Stimulated activated CD8-positive, alpha-beta memory T cell treated with anti-CD3 and anti-CD28 coated beads, Interleukin-4, amount 100 ng/mL, for 24 hours (primary cell): ENCODE measurements at places on chromosomes 3 and 15.

DNA sequence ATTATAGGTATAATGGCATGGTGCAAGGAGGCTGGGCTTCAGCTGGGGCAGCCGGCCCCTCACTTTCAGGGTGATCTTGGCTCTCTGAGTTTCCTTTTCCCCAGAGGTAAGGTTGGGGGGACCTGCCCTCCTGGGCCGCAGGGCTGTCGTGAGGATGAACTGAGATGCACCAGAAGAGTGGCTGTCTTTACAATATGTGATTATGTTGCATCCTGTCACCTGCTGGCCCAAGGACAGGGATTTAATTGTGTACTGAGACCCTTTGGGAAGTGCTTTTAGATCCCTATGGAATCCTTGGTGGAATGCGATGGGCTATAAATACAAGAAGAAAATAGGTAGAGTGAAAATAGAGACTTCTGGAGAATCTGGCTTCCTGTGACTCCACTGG, 22.1 kb downstream of the ANAPC13 start:
- no peak for DNase-seq

- no peak for DNase-seq
Measured at GRCh38 chr15:68412218-68412617, 19.7 kb downstream of the ITGA11 start.

DNA sequence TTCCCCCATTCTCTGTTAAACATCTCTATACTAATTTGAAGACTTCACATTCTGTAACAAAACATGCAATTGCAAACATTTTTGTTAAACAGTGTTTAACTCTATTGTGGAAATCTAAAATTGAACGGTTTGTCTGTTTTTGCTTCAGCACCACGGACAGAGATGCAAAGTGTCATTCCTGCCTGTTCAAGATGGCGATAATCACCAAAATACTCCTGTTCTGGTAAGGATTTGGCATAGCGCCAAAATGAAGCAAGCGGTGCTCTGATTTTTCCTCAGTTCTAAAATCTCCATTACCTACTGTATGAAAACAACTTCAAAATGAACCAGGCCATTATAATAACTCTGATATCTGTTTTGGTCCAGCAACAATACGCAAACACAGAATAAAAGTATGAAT, 129.7 kb upstream of the TUSC7 start:
- DNase-seq: no peak

DNA sequence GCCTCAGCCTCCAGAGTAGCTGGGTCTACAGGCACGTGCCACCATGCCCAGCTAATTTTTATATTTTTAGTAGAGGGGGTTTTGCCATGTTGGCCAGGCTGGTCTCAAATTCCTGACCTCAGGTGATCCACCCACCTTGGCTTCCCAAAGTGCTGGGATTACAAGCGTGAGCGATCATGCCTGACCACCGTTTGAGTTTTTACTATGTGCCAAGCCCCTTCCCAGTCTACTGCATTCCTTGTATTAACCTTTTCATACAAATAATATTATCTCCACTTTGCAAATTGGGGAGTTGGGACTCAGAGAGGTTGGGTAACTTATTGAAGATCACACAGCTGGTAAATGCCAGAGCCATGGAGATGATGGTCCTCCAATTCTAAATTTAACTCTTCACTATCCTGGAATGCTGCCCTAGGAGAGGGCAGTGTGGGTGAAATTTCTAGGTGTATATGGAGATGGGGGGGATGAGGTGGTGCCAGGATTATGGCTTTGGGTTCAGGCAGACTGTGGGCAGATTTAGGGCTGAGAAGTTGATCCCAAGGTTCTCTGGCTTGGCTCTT, 1.0 kb upstream of the PXK start:
- DNase-seq: no peak

DNA sequence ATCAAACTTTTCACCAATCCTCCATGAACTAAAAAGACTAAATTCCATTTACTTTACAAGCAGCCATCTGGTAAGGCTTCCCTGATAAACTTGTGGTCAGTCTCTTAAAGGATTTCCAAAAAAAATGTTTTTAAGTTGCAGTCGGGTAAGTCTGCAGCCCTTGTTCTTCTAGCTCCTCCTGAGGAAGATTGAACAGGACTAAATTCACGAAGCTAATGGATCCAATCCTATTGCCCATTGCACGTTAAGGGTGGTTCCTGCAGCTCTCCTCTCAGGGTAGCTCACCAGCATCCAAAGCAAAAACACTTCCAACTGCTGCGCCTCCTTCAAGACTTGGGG, 2.8 kb downstream of the HES1 start:
- DNase-seq: no peak

- no peak for DNase-seq
Measured at GRCh38 chr3:77412584-77412983, 372.7 kb downstream of the ROBO2 start.

DNA sequence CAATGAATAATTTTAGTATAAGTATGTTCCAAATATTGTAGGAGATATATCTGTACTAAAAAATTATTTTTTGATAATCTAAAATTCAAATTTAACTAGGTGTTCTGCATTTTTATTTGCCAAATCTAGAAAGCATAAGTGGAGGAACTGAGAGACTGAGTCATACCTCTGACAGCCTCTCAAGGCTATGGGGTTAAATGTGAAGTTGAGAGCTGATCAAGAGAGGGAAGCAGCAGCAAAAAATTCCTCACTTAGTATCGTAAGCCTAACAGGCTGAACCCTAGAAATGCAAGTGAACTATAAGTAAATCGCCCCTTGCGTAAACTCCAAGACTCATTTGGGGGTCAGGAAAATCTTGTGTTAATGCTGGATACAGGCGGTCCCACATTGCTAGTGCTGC, 12.8 kb upstream of the TOPAZ1 start:
- no peak for DNase-seq

- no peak for DNase-seq
Measured at GRCh38 chr3:31776016-31776415, 205.0 kb downstream of the OSBPL10 start.

GRCh38 chr15:95259965-95260364, 1028.6 kb downstream of the MCTP2 start:
- DNase-seq: no peak

GRCh38 chr3:150607267-150608065, 4.3 kb downstream of the SELENOT start:
- no peak for DNase-seq

GRCh38 chr3:94862703-94863102, 799.8 kb downstream of the NSUN3 start:
- no peak for DNase-seq

DNA sequence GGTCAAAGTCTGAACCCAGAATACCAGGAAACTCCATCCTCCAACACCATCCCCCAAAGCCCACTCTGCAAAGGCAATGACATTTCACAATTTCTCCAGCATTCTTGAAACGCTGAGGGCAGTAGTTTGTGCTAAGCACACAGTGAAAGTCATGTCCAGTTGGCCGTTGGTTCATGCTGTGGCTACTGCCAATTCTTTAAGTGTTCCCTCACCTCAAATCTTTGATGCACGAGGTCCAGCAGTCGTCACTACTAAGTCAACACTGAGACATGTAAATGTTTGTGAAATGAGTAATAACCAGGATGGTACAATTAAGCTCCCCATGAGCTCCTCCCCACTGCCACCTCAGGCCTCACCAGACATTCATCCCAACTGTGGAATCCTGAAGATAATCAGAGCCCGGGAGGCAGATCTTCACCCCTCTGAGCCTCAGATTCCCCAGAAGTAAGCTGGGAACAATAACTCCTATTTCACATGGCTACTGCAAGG, 7.0 kb downstream of the SUCLG2 start:
- no peak for DNase-seq

GRCh38 chr15:89356634-89357298, 22.1 kb upstream of the POLG start:
- DNase-seq: no peak

DNA sequence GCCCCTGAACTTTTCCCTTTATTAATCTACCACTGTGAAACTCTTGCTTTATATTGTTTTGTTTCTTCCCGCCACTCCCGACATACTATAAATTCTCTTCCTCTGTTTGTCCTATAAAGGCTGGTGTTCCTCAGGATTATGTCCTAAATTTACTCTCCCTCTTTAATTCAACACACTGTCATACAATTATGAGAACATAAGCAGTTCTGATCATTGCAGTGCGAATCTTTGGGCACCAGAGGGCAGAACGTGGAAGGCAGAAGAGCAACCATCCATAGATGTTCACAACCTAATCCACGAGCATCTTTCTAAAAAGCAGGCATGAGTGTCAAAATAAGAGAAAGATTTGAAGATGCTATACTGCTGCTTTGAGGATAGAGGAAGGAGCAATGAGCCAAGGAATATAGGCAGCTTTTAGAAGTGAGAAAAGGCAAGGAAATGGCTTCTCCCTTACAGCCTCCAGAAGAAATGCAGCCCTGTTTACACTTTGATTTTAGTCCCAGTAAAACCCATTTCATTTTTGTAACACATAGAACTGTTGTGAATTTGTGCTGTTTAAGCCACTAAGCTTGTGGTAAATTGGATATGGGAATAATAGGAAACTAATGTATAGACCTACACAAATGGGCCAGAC, 179.4 kb downstream of the GBE1 start:
- no peak for DNase-seq

DNA sequence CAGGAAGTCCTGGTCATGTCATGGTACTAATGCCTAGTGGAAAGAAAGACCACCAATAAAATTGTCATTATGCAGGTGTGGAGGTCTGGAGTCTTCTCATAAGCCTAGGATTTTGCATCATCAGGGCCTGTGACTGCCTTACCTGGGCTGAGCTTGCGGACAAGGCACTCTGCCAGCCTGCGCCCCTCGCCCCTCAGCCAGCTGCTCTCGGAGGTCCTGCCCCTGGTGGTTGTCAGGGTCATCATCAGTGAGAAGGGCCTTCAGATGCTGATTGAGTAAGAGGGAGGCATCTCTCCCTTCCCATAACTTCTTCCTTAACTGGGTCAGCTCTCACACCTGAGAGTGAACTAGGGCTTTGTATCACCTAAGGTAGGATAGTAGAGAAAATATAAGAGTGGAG, 132.8 kb downstream of the DCLK3 start:
- DNase-seq: no peak

- DNase-seq: no peak
Measured at GRCh38 chr3:33032938-33033337, 64.0 kb downstream of the GLB1 start.

DNA sequence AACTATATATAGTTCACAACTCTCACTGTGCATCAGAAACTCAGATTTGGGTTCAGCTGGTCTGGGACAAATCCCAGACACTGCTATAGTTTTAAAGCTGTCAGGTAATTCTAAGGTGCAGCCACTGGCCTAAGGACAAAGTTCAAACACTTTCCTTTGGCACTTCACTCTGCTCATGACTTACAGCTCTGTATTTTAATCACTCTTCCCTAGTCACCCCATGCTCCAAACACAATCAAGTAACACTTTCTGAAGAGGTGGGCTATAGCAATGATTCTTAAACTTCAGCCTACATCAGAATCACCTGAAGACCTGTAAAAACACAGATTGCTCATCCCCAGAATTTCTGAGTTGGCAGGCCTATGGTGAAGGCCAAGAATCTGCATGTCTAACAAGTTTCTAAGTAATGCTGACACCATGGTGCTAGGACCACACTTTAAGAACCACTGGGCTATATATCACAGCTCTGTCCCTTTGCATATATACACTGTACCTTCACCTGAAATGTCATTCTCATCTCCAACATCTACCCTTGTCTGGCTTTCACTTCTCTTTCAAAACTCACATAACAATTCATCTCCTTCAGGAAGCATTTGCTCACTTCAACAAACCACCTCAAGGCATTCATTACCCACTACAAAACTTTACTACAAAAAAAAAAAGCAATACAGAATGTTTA, 21.4 kb downstream of the STAG1 start:
- DNase-seq: no peak

- DNase-seq: no peak
Measured at GRCh38 chr3:12227833-12228232, 61.0 kb upstream of the PPARG start.

DNA sequence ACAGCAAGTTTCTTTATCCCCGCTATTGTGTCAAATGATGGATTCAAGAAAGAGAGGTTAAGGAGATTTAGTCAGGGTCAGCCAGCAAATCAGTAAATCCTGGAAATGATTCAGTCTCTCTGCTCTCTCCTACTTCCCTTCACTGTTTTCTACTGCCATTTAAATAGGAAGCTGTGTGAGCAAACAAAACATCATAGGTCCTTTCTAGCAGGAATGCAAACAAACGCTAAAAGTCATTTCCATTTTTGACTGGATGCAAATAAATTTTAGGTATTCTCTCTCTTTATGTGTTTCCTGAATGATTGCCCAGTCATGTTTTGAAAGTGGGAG, 299.4 kb upstream of the RORA start:
- DNase-seq: no peak

GRCh38 chr3:153463895-153464294, 301.9 kb downstream of the RAP2B start:
- DNase-seq: no peak

DNA sequence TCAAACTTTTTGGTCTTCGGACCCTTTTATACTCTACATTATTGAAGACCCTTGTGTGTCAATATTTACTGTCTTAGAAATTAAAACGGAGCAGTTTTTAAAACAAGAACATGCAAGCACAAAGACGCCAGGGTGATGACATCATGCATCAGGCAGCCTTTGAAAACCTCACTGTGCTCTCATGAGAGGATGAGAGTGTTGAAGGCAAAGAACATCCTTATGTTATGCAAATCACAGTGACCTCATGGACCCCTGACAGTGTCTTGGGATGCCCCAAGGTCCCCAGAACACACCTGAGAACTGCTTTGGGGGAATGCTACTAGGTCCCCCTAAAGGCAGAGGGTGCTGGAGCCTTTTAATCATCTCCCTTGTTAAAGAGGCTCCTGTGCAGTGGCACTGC, 51.6 kb downstream of the CHDH start:
- DNase-seq: no peak

- no peak for DNase-seq
Measured at GRCh38 chr3:97148931-97149330, 334.5 kb downstream of the EPHA6 start.

DNA sequence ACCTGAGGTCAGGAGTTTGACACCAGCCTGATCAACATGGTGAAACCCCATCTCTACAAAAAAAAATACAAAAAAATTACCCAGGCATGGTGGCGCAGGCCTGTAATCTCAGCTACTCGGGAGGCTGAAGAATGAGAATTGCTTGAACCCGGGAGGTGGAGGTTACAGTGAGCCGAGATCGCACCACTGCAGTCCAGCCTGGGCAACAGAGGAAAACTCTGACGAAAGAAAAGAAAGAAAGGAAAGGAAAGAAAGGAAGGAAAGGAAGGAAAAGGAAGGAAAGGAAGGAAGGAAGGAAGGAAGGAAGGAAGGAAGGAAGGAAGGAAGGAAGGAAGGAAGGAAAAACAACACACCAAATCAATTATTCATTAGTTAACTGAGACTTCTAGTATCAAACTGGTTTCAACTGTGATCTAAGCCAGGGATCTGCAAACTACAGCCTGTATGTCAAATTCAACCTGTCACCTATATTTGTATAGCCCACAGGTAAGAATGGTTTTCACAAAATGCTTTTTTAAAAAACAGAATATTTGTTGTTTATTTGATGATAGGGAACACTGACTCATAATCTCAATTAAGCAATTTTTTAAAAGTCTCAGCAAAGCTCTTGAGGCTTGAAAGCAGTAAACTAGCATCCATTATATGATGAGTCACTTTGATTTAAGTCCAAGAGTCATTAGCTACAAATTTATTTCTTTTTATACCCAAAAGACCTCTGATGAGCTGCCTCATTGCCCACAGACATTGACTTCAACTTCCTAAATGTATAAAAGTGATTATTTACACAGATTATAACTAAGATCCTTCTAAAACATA, 127.6 kb downstream of the TBL1XR1 start:
- no peak for DNase-seq

- no peak for DNase-seq
Measured at GRCh38 chr3:10378742-10379141, 57.8 kb upstream of the SEC13 start.

- DNase-seq: no peak
Measured at GRCh38 chr3:70736009-70736408, 423.6 kb upstream of the MDFIC2 start.
